ENCODE measurements at places on chromosomes 11 and 22.

DNA sequence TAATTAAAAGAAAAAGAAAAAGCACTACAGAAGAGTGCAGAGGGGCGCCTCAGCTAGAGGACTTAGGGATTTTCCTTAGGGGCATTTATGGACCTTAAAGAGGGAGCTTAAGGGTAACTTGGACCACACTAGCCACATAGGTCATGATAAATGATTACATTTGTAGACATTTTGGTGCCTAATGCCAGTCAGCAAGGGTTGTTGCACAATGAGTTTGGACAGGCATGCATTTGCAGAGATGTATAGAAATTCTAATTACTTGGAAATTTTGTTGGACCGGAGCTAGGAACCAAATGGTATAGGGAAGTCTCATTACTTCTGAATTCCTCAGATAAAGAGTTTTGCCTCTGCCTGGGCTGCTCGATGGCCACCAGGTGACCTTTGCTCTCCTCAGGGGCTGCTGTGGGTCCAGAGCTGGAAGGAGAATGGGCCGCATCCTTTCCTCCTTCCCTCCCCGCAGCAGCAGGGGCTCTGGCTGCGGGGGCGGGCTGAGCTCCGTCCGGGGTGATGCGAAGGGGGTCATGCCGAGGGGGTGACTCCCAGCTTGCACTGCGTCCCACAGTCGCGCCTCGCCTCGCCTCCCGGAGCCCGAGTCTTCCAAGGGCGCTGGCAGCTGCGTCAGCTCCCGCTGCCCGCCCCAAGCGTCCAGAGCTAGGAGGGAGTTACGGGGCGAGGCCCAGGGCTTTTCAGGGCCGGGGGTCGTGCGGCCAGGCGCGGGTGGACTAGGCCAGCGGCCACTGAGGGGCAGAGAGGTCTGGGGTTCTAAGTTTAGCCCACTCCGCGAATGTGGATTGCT lies 20.3 kb upstream of the MALAT1 start:
- DNase-seq, result no peak

GRCh38 chr11:46949297-46949696 lies 12.7 kb downstream of the CSTPP1 start:
- DNase-seq, result no peak

GRCh38 chr22:28034145-28034759 lies 115.2 kb upstream of the PITPNB start:
- DNase-seq, result no peak

GRCh38 chr11:70511345-70511744 lies 113.0 kb downstream of the CTTN start:
- no peak for DNase-seq

DNA sequence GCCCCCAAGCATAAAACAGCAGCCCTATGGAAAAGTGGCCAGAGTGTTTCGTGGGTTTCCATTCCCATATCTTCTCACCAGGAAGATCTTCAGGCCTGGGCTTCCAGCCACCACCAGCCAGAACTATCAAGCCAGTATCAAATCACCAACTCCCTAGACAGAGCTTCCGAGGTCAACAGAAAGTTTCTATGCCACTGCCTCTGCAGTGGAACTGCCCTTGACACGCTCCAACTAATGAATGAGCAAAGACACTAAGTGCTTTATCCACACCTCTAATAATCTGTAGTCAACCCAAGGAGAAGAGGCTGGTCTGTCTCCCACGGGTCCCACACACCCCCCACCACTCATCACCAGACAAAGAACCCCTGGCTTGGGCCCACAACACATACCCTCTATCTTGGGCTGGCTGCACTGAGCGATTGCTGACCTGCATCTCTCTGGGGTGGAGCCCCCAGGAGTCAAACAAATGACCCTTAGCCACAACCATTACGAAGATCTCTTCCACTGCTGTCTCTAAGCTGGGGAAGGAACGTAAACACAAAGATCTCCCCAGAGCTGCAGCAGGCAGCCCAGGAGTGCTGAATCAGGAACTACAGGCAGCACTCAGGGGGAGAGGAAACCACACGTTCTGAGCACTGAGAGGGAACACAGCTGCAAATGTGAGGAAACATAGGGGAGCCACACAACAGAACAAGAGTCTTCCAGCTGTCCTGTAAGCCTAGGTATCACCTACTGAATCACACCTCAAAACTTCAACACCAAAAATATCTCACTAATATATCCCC lies 9.7 kb downstream of the OR5AN1 start:
- DNase-seq, result no peak

- DNase-seq, result peak; percentile 53
Observed at GRCh38 chr11:47917599-47918369, 62.6 kb upstream of the PTPRJ start.

DNA sequence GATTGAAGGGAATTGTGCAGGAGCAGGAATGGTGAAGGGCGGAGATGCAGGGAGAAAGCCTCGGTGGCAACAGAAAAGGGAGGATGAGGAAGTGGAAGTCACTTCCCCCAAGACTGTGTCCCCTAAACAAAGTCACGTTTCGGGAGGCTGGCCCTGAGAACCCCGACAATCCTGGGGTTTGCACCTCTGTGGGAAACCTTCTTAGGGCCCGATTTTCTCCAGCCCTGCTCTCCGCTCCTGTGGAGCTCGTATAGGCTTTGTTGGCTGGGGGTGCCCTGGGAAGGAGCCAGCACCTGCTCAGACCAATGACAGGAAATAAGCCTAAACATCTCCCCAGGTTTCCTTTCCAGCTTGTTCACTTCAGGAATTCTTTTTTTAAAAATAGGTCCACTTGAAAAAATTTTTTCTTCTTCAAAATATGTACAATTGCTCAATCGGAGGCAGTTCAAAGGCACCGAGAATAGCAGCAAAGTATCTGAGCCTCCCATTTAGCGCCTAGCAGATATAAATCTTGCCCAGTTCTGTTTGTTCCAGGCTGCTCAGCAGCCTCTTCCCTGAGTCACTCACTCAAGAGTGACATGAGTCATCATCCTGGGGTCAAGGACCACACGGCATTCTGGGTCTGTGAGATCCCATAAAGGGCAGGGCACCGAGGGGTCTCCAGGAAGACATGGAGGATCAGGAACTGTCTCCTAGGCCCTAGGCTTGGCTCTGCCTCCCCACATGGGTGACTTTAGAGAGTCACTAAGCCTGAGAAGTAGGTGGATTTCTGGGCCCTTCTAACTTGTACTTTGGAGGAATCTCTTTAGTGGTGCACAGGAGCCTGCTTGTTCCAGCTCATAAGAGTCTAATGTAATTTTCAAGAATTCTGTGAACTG lies 34.0 kb downstream of the IRAG1 start:
- no peak for DNase-seq

GRCh38 chr22:37244114-37244921 lies at the start of gene RAC2:
RAC2 (minus strand) TSS chr22:37244269; CDS start chr22:37244148, 121 bp downstream.
- peak; percentile 98 for DNase-seq

GRCh38 chr22:39246217-39246616 lies 1.4 kb upstream of the PDGFB start:
- DNase-seq, result no peak

- DNase-seq, result no peak
Observed at GRCh38 chr11:78289552-78290292, 101.0 kb downstream of the USP35 start.

- DNase-seq, result no peak
Observed at GRCh38 chr22:46457502-46458488, 79.6 kb downstream of the CELSR1 start.

GRCh38 chr11:1237851-1238250 lies 15.0 kb downstream of the MUC5B start:
- DNase-seq, result no peak

GRCh38 chr11:83661491-83662350 lies 375.6 kb upstream of the CCDC90B start:
- DNase-seq, result no peak

Measured in CMK (cell line).